ENCODE measurements at places on chromosomes 1 and 21.

- no peak for DNase-seq
Observed at GRCh38 chr1:14098294-14098913, 398.4 kb downstream of the PRDM2 start.

- peak; percentile 97 for DNase-seq
Observed at GRCh38 chr1:1033009-1033587, 13.2 kb downstream of the AGRN start.

GRCh38 chr21:41847066-41847804 is 31.9 kb downstream of the PRDM15 start:
- DNase-seq = no peak

- no peak for DNase-seq
Observed at GRCh38 chr1:14996133-14997050, 157.2 kb upstream of the TMEM51 start.

DNA sequence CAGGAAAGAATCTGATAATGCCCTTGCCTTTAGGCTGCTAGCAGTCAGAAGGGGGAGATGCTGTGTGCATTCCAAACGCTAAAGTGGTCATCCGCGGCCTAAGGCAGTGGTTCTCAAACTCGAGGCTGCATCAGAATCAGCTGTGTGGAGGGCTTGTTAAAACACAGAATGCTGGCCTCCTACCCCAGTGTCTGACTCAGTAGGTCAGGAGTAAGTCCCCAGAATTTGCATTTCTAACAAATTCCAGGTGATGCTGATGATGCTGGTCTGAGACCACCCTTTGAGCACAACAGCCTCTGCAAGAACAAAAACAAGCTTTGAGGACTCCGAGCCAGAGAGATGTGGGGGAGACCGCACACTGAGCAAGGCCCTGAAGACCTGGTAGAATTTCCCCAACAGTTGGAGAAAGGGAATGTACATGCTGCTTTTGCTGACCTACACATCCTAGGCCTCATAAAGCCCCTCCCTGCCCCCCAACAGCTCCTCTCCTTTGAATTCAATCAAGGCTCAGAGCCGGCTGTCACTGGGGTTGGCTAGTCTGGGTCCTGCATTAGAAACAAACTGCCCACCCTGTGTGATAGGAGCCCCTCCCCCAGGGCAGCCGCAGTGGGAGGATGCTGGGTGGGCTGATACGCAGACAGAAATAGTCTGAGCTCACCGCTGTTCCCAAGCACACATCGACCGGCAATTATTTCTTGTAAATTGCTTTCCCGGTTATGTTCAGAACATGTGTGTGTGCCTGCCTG is 27.1 kb downstream of the SHISAL2A start:
- DNase-seq = no peak

GRCh38 chr21:32930673-32931072 is 95.1 kb upstream of the OLIG2 start:
- DNase-seq = no peak

GRCh38 chr1:106536741-106537140 is 519.7 kb upstream of the PRMT6 start:
- DNase-seq = no peak

- DNase-seq = no peak
Observed at GRCh38 chr1:20936216-20936615, 149.1 kb upstream of the HP1BP3 start.

DNA sequence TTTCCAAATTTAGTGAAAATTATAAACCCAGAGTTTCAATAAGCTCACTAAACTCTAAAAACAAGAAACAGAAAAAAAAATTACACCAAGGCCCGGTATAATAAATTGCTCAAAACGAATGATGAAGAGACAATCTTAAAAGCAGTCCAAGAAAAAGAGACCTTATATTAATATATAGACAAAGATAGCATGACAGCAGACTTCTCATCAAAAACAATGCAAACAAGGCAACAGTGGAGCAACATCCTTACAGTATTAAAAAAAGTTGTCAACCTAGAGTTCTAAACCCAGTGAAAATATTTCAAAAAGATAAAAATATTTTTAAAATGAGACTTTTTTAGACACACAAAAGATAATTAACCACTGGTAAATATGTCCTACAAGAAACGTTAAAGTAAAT is 46.7 kb downstream of the KIFAP3 start:
- DNase-seq = no peak

GRCh38 chr1:14017531-14017961 is 317.6 kb downstream of the PRDM2 start:
- no peak for DNase-seq

GRCh38 chr21:26835714-26836265 is 9.4 kb downstream of the ADAMTS1 start:
- no peak for DNase-seq

GRCh38 chr1:18764362-18764761 is 95.1 kb downstream of the TAS1R2 start:
- no peak for DNase-seq

DNA sequence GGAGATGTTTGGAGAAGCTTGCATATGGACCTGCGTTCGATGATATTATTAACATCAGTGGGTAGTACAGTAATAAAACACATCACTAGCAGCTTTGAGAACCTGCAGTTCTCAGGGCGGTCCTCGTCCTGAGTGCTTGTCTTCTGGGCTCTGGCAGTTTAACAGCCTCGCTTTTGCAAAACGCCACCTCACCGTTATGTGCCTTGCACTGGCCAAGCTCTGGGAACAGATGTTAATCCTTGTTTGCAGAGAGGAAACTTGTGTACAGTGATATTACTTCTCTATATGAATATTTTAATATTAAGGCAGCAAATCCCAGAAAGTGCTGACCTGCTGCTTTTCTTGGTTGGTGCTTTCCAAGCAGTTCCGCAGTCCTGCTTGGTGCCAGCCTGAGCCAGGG is 167.4 kb upstream of the TMEM51 start:
- DNase-seq = no peak

DNA sequence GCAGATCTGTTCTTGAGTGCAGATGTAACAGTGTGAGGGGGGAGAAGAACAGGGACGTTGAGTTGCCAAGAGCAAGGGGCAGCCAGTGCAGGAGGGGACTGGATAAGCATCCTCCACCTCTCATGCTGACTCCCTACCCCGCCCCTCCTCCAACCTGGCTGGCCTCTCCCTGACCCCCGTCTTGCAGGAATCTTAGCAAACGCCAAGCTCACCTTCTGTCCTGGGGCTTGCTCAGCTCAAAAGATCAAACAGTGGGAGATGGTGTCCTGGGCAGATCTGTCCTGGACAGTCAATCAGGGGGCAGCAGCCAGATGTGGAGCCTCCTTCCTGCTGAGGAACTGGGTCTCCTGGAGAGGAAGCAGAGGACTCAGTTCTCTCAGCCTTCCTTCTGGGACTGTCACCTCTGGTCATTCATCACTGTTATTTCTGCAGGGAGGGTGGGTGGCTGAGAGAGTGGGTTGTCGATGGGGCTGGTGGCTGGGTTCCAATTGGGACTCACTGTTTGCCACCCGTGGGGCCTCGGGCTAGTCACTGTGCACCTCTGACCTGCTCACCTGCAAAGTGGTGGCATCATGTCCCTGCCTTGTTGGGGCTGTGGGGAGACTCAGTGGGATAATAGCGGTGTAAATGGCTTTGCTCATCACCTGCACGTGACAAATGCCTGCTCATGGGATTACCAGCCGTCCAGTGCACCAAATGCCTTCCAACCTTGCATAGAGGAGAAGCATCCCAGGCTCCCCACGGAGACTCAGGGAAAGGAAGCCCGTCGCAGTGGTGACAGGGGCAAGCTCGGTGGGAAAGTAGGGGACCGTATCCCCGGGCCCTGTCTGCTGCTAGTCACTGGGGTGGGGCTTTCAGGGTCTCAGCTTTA is 154.4 kb downstream of the PTPRU start:
- DNase-seq = peak; percentile 9

GRCh38 chr1:143720087-143721023 is 251.4 kb downstream of the FAM72C start:
- DNase-seq = peak; percentile 17

- no peak for DNase-seq
Observed at GRCh38 chr1:81208441-81208840, 592.3 kb upstream of the ADGRL2 start.

DNA sequence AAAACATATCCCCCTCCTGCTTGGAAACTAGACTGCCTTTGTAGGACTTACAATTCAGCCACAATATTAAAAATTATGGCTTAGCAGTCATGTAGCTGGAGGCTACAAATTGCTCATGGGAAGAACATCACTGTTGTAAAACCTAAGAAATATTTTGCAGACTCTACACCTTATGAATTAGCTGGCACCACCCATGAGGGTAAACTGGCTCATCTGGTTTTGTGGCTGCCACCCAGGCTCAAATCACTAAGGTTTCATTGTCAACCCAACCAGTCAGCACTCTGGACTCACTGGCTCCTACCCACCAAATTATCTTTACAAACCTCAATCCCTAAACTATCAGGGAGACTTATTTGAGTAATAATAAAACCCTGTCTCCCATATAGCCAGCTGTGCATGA is 100.7 kb upstream of the OLFM3 start:
- no peak for DNase-seq

GRCh38 chr1:27005166-27005530 is 7.5 kb downstream of the TENT5B start:
- no peak for DNase-seq

- no peak for DNase-seq
Observed at GRCh38 chr1:119797606-119798005, 13.7 kb downstream of the REG4 start.

DNA sequence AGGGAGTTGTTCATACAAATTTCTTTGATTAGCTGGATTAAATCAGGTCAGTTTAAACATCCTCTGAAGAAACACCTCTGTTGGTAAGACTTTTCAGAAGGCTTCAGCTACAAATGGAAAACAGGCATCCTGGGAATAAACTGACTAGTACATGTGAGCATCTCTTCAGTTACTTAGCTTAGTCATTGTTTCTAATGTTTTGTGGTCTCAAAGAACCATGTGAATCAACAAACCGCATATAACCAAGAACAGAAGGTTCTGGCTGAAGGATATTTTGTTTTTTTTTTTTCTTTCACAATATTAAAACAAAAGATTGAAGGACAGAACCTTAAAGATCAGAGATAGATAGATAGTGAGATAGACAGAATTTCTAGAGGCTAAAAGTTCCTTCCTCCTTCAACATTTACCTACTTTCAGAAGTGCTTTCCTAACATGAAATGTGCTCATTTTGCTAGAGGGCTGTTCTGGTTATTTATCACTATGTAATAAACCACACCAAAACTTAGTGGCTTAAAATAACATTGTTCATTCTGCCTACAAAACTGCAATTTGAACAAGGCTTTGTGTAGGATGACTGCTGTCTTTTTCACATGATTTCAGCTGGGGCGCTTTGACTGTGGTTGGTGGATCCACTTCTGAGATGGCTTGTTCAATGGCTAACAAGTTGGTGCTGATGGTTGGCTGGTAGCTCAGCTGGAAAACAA is 119.8 kb upstream of the PTGFR start:
- DNase-seq = no peak

DNA sequence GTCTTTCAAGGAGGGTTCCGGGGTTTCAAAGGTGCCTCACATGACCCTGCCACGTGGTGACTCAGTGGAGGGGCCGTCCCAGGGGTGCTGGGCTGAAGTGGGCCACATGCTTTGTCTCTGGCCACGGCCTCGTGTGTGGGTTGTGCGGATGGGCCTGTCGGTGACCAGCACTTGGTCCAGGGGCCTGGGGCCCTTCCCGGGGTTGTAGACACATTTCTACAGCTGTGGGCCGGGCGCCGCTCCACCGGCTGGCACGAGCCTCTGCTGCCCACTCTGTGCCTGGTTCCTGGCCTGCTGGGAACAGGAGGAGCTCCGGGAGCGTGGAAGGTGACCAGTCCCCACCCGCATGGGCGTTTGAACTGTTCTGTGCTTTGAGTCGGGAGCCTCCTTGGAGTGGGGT is 75.4 kb upstream of the TTC34 start:
- no peak for DNase-seq
